Stimulated activated CD8-positive, alpha-beta memory T cell treated with anti-CD3 and anti-CD28 coated beads, Interleukin-7, amount 100 ng/mL, for 24 hours (primary cell): ENCODE measurements at places on chromosomes 5 and 9.

- DNase-seq, result no peak
These were observed 67.5 kb upstream of the MAMDC2 start for GRCh38 chr9:69976152-69976551.

- DNase-seq, result no peak
These were observed 247.5 kb upstream of the TUT7 start for GRCh38 chr9:86601697-86602096.

DNA sequence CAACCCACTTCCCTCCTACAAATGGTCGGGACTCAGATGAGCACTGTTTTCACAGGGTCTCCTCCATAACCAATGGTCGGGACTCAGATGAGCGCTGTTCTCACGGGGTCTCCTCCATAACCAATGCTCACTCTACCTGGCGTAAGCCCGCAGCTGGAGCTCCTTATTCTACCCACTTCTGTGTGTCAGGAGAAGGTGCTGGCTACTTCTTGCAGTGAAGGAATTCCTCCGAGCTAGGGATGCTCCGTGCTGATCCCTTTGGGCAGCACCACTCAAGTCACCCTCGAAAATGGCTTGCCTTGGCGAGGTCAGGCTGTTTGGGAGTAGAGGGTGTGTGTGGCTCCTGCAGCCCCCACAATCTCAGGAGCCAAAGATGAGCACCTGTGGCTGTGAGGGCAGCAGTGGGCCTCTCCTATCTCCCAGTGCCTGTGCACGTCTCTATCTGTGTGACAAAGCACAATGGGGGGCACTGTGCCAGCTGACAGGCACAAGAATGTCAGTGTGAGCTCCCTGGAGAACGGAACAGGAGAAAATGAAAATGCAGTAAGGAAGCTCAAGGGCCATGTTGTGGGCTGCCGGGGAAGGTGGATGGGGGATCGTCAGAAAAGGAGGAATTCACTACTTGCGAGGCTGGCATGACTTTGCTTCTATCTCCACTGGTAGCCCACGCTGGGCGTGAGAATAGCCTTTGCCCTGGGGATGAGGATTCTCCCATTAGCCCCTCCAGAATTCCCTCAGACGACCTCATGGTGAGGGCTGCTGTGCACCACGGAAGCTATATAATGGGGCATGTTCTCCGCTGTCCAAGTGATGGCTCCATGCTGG, 3.9 kb upstream of the BTNL9 start:
- DNase-seq, result no peak

DNA sequence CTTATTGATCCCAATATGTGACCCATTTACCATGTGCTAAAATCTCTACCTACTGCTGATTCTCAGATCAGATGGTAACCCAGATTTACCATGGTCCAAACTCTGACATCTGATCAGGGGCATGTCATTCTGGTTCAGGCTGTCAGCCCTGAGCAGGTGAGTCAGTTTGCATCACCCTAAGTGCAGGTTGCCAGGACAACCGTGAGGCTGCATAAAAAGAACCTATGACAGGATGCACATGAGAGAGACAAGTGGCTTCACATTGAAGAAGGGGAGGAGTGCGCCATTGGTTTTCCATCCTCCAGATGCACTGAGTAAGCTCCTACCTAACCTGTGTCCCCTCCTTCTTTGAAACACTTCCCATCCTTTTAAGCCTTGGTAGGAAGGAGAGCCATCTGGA, 801 bp upstream of the PRSS3 start:
- DNase-seq, result no peak

GRCh38 chr9:93619272-93619775, 42.9 kb downstream of the PHF2 start:
- DNase-seq, result no peak

DNA sequence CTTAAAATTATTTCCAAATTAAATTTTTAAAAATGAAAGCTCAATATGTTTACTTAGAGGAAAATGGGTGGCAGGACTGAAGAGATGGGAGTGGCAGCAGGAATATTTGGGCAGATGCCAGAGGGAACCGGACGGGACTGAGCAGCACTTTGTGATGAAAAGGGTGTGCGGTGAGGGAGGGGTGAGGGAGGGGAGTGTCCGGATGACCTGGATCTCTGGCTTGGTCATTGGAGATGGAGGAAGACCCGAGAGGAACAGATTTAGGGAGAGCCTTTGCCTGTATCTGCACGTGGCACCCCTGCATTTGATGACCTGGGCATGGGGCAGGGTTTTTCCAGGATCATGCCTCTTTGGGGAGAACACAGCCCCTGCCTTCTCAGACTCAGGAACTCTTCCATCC, 201.1 kb upstream of the MVB12B start:
- no peak for DNase-seq

GRCh38 chr9:27151693-27152404, 42.8 kb downstream of the TEK start:
- DNase-seq, result no peak

DNA sequence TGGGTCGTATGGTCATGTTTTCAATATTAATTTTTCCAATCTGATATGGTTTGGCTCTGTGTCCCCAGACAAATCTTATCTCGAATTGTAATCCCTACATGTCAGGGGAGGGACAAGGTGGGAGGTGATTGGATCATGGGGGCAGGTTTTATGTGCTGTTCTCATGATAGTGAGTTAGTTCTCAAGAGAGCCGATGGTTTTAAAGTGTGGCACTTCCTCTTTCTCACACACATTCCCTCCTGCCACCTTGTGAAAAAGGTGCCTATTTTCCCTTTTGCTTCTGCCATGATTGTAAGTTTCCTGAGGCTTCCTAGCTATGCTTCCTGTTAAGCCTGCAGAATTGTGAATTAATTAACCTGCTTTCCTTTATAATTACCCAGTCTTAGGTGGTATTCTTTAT, 309.1 kb upstream of the GRIN3A start:
- no peak for DNase-seq

DNA sequence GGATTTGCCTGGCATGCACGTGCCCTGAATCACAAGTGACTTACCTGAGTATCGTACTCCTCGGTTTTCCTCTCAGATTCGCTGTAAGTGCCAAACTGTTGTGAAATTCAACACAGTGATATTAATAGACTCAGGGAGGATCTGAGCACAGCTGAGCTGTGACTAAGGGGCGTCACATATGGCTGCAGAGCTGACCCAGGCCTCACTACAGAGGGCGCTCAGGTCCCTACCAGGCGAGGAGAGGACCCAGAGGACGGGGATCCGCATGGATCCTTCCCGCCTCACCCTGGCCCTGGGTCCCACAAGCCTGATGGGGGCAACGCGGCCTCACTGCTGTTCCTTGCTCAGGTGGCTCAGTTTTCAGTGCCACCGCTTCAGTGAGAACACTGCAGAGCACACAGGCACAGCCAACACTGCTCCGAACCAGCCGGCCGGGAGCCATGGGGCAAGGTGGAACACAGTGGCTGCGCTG, 20.1 kb downstream of the CLPTM1L start:
- DNase-seq, result no peak

GRCh38 chr9:114339130-114339908, 9.7 kb downstream of the ORM2 start:
- DNase-seq, result peak; percentile 41

GRCh38 chr5:6359555-6360322, 18.6 kb downstream of the MED10 start:
- no peak for DNase-seq

- no peak for DNase-seq
These were observed 1638.5 kb upstream of the C9orf72 start for GRCh38 chr9:29211580-29212396.

GRCh38 chr9:88995627-88996026, 4.4 kb downstream of the S1PR3 start:
- DNase-seq, result no peak

- DNase-seq, result no peak
These were observed 239.6 kb upstream of the RIOK2 start for GRCh38 chr5:97422678-97423077.

DNA sequence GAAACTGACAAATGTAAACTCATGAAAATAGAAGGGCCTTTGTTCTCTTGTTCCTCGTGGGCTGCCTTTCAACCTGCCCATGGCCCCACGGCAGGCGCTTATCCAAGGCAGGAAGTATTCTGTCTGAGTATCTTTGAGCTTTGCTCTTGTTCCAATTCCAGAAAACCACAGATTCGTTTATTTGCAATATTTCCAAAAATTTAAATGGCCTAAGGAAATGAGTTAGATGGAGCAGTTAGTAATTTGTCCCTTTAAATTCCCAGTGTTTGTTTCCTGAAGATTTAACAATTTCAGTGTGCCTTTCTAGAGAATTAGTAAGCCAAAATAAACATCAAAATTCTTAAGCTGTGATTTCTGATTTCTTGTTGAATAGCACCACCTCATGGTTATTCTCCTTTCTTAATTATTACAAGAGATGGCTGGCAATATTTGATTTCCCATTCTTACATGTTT, 299.4 kb upstream of the RASA1 start:
- DNase-seq, result no peak

GRCh38 chr9:35618854-35619799, 914 bp upstream of the CD72 start:
- no peak for DNase-seq

DNA sequence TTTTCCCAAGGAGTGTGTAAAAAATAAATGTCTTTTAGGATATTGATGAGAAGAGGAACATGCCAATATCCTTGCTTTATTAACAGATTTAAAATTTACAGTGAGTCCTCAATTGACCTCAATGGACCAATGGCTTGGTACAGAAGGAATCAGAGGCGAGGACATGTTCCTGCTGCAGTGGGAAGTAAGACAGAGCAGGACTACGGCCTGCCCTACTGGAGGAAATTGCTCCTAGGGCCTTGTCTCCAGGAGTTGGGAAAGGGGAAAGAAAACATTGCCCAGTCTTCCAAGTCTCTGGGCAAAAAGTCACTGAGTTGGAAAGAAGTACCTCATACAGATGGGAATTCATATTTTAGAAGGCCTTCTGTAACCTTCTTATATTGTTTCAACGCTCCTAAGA, 33.1 kb upstream of the UGT3A2 start:
- DNase-seq, result no peak

DNA sequence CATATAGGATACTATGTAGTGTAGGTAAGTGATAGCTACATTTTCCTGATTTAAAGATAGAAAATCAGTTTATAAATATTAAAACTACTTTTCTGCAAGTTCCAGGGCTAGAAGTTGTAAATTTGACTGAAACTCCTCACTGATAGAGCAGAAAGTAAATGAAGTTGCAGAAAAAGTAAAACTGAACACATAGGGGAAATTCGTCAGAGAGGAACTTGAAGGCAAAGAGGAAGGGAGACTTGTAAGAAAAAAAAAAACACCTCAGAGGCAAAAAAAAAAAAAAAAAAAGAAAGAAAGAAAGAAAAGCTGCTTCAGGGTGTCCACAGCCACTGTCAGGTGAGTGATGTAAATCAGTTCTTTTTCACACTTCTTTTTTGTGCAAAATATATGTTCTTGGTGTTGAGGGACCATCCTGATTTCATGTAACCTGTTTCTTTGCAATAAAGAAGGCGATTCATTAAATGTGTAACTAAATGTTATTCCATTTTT, 336.2 kb upstream of the ZNF462 start:
- no peak for DNase-seq

GRCh38 chr5:180601591-180602480, 10.5 kb upstream of the SCGB3A1 start:
- DNase-seq, result no peak

GRCh38 chr9:15543047-15543813, 9.6 kb upstream of the CCDC171 start:
- no peak for DNase-seq

GRCh38 chr9:8815931-8816330, 1016.4 kb upstream of the DMAC1 start:
- DNase-seq, result no peak

GRCh38 chr5:164951570-164951969, 1446.2 kb downstream of the MAT2B start:
- DNase-seq, result no peak

GRCh38 chr5:71924980-71925379, 182.3 kb upstream of the MAP1B start:
- DNase-seq, result no peak

DNA sequence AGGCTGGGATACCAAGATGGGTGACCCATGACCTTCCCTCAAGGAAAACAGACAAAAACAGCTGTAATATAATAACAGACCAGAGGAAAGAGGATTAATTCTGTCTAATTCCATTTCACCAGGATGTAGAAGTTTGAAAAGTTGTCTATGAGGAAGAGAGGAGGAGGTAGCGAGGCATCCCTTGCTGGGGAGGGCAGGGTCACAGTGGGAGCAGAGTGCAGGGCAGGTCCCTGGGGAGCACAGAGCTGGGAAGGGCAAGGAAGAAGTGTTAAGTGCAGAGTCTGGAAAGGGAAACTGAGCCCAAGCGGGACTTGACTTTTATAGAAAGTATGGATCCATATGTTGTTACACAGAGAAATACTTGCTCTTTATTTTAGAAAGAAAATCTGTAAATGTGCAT, 210.6 kb downstream of the CD180 start:
- DNase-seq, result no peak

GRCh38 chr5:149432376-149432775, 53.3 kb upstream of the IL17B start:
- no peak for DNase-seq

DNA sequence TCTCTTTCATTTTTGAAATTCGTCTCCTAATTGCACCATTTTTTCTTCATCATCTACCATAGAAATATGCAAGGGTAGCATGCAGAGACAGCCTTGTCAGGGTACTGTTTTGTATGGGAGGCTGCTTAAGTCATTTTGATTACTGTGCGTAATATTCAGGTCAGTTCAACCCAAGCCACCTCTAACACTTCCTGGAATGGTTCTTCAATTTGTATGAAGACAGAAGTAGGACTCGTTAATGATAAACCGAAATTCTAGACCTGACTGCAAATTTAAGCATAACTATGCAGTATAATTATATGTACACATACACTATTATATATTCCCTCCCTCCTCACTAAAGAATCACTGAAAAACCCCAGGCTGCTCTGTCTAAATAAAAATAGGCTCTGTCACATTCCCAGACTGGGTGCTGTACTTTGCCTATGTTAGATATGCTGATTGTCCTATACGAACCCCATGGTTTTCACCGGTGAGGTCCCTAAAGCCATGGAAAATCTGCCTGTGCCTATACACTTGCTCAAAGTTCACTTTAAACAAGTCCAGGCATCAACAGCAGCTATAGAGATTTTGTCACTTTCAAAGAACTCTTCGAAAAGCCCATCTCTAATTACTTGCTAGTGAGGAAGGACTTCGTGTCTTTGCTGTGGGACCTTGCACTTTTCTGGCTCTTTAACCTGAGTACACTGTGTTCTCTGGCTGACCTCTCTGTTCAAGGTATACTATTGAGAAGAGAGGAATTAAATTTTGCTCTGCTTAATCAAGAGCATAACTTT, 352.1 kb upstream of the CD180 start:
- DNase-seq, result no peak

DNA sequence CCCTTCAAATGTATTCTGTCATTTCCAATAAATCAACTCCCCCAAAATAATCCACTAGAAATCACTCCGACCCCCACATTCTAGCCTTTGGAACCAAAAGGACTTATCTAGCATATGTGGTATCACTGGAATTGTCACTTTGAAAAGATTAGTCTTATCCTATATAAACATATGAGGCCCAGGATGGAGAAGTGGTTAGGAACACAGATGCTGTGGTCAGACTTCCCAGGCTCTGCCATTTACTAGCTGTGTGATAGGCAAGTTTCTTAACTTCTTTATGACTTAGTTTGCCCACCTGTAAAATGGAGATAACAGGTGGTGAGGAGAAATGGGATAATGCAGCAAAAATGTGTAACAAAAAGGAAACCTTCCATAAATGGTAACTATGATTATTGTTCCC, 62.0 kb upstream of the GLRX start:
- DNase-seq, result no peak

- DNase-seq, result no peak
These were observed 122.9 kb upstream of the DAB2 start for GRCh38 chr5:39547553-39548154.

- DNase-seq, result peak; percentile 36
These were observed 43.1 kb downstream of the BOD1 start for GRCh38 chr5:173573126-173573960.
